ENCODE measurements at places on chromosomes 7 and 10. TPM values are rescaled to one million over a fixed set of nuclear protein-coding genes. Genes with fewer than 3 reads are reported as not detected.

The ARMH3 gene
- total RNA-seq: 20.1 TPM

The KLF14 gene
- not detected for total RNA-seq

The SPAM1 gene
- not detected for total RNA-seq

The ENTPD1 gene
- total RNA-seq: 0.53 TPM

The CYP2E1 gene
- total RNA-seq: 1.4 TPM

The SHH gene
- total RNA-seq: 0.10 TPM

The HPS1 gene
- total RNA-seq: 62.1 TPM

The HHEX gene
- total RNA-seq: 0.34 TPM

The MCM10 gene
- total RNA-seq: 30.6 TPM

The OGDHL gene
- 0.99 TPM for total RNA-seq

The CAV1 gene
- 2.7 TPM for total RNA-seq

DNA sequence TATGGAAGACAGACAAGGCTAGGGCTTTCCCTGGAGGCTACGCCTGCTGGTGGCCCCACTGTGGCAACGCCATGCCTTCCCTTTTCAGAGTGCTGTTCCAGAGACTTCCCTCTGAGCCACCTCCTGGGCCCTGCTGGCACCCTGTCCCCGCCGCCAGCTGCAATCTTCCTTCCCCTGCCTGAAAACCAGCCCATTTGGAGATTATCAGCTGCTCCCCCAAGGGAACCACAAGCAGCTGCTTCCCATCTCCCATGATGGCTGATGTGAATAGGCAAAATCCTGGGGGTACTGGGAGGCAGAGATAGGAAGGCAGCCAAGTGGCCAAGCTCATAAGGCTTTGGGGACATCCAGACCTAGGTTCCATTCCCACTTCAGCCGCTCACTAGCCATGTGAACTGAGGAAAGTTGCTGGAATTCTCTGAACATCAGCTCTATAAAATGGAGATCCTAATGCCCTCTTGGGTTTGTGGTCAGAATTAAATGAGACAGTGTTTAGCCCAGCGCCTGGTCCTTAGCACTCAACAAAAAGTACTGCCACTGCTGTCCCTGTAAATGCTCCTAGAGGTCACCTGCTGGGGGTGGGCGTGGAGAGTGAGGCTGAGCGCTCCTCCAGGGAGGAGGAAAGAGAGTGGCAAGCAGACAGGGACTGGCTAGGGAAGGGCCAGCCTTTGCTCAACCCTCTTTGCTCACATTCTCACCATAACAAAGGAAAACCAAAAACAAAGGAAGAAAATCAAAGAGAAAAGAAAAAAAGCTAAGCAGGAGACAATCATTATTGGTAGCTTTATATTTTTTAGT lies 5.9 kb downstream of the TSPAN33 start:
- H3K4me1 ChIP-seq: peaks cover 5% of the 10 kb centered on the region
- no peak overlapping the region for H3K4me3 ChIP-seq
- H3K36me3 ChIP-seq: no peaks in the 10 kb centered on the region

GRCh38 chr10:100303724-100304319 lies 17.3 kb upstream of the BLOC1S2 start:
- no peaks in the 10 kb centered on the region for H3K36me3 ChIP-seq
- H3K27ac ChIP-seq: no peak overlapping the region
- H3K4me3 ChIP-seq: no peak overlapping the region
- no peaks in the 10 kb centered on the region for H3K4me1 ChIP-seq
- peaks cover 58% of the 10 kb centered on the region for H3K27me3 ChIP-seq

GRCh38 chr10:4066581-4067390 lies 281.8 kb upstream of the KLF6 start:
- no peaks in the 10 kb centered on the region for H3K27me3 ChIP-seq
- H3K4me1 ChIP-seq: peaks cover 4% of the 10 kb centered on the region
- peak; percentile 37 for DNase-seq
- H3K36me3 ChIP-seq: no peaks in the 10 kb centered on the region
- peak overlapping the region; percentile 2 for H3K4me3 ChIP-seq

DNA sequence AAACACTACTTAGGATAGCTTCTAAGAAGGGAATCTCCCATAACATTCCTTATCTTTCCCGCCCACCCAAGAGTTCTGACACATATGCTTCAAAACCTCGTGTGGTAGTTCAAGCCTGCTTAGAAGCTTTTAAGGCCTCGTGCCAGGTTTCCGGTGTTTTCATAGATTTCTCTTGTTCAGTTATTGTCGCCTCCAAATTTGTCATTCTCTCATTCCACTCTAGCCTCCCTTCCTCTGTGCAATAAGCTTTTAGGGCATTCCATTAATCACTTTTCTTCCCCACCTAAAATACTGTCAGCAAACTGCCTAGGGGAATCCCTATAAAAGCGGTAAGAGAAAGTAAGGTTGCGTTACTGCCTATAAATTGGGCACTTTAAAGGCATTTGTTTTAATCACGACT lies 718 bp upstream of the BPGM start:
- no peak overlapping the region for H3K4me3 ChIP-seq
- H3K27ac ChIP-seq: no peak overlapping the region
- no peaks in the 10 kb centered on the region for H3K27me3 ChIP-seq
- H3K4me1 ChIP-seq: peaks cover 30% of the 10 kb centered on the region

DNA sequence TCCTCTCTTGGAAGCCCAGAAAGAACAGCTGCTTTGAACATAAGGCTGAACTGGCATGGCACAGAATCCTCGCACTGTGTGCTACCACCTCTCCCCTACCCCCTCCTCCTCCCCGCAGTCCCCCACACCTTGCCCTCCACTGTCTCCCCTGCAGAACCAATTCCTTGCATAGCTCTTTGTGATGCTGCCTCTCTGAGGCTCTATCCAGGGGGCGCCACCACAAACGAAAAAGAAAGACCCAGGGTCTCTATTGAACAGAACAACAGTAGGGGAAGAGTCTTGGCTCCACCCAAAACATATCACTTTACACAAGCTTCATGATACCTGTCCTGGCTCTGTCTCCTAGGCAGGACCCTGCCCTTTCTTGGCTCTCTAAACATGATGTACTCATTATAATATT lies 26.2 kb upstream of the EBLN1 start:
- no peaks in the 10 kb centered on the region for H3K36me3 ChIP-seq
- H3K4me1 ChIP-seq: peaks cover 37% of the 10 kb centered on the region
- no peak for DNase-seq
- peaks cover 9% of the 10 kb centered on the region for H3K27me3 ChIP-seq
- H3K27ac ChIP-seq: no peak overlapping the region
- no peak overlapping the region for H3K4me3 ChIP-seq

GRCh38 chr7:84674236-84674913 lies 479.8 kb upstream of the SEMA3A start:
- no peaks in the 10 kb centered on the region for H3K27me3 ChIP-seq
- no peaks in the 10 kb centered on the region for H3K4me1 ChIP-seq
- peak overlapping the region; percentile 41 for H3K27ac ChIP-seq
- no peaks in the 10 kb centered on the region for H3K36me3 ChIP-seq
- no peak for DNase-seq

Data from activated T-cell treated with anti-CD3 and anti-CD28 coated beads, Interleukin-2, amount 50 U/mL, for 72 hours (primary cell).